ENCODE measurements at places on chromosomes 6 and 20.

- no peak for DNase-seq
These were observed 65.3 kb upstream of the MLN start for GRCh38 chr6:33869121-33869520.

- no peak for DNase-seq
These were observed 156.0 kb upstream of the MLN start for GRCh38 chr6:33959661-33960344.

DNA sequence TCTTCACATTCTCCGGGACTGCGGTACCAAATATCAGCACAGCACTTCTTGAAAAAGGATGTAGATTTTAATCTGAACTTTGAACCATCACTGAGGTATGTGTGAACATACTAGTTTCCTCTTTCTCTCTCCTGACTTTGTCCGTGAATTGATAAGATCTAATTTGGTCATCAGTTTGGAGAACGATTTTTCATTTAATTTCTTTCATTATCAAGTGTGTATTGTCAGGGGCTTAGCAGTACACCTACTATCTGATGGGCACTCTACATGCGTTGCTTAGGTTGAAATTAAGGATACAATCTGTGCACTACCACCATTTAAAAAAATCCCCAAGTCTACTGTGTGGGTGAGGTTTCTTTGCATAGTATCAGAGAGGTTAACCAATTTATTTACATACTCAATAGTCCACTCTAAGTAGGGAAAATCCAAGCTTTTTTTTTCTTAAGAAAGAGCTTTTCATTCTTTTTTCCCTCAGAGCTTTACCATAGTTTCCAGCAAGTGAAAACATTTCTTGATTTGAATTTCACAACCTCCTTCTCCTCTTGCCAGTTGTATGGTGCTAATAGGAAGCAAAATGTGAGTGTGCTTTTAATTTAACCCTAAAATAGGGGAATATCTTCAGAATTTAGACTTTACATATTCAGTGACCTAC is 105.4 kb upstream of the ESR1 start:
- no peak for DNase-seq

DNA sequence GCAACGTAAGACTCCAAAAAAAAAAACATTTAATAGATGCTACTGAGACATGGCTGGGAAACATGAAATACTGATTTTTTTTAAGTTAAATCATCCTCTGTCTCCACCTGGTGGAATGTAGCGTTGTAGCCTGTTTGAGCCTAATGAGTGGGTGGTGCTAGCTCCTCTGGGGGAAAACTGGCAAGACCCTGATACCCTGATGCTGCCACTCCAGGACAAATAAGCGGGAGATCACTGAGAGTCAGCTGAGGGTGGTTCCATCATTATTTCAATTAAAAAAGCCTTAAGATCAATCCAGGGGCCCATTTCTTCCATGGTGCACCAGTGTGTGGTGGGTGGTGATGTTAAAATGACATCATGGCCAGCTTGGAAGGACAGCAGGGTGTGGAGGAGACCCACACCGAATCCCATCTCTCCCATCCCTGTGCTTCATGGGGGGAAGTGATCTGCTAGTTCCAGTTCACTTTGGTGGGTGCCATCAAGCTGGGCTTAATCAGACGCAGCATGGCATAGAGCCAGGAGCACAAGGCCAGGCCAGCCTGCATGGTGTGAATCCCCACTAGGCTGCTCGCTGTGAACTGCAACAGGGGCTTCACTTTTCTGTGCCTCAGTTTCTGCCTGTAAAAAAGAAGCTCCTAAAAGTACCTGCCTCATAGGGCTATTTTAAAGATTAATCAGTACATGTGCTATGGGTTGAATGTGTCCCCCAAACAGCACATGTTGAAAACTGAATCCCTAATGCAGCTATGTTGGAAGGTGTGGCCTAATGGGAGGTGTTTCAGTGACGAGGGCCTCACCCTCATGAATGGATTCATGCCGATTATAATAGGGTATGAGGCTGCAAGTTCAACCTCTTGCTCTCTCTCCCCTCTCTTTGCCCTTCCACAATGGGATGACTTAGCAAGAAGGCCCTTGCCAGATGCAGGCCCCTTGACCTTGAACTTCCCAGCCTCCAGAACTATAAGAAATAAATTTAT is 13.0 kb upstream of the MRPS10 start:
- DNase-seq: no peak

GRCh38 chr6:43785904-43786303 is 15.9 kb downstream of the VEGFA start:
- DNase-seq: no peak

DNA sequence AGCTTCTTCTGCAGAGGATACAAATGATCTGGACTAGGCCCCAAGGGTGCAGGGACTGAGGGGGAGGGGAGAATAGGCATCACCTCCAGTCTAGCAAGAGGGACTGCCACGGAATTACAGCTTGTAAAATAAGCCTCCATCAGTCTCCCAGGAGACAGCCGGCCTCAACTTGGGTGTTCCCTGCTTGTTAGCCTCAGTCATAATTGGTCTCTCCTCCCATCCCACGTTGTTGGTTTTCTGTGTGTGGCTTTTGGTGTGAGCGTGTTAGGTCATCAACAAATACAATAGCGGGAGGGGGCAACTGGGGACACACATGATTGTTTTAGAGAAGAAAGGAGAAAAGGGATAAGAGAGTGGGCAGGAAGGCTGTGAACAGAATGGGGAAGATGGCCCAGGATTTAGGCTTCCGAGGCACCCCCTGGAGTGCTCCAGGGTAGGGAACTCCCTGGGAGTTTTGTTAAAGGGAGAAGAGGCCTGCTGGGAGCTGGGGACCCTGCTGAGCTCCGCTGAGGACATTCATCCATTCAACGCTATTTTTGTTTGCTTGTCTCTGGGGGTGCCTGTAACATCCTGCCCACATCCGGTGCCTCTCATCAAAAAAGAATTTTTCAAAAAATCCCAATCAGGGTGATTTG is 9.2 kb downstream of the FOXA2 start:
- no peak for DNase-seq

GRCh38 chr6:31712296-31712695 is 2.9 kb upstream of the LY6G6D start:
- DNase-seq: no peak

DNA sequence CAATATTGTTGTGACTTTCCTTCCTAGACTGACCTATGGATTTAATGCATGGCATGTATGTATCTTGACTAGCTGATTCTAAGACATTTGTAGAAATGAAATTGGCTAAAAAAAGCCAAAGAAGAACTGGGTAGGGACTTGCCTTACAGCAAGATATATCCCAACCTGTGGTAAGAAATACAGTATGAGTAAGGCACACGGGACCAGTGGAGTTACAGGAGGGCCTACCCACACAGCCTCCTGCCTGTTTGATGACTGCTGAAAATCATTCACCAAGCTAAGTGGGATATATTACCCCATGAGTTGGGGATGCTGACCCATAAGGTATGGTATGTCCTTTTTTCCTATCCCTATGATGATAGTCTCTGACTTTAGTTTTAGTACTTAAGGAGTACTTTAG is 112.2 kb downstream of the INSM1 start:
- DNase-seq: no peak

- no peak for DNase-seq
These were observed 5.5 kb downstream of the EDN1 start for GRCh38 chr6:12295558-12296254.

- peak; percentile 50 for DNase-seq
These were observed 199.6 kb downstream of the GMPR start for GRCh38 chr6:16437984-16438383.

DNA sequence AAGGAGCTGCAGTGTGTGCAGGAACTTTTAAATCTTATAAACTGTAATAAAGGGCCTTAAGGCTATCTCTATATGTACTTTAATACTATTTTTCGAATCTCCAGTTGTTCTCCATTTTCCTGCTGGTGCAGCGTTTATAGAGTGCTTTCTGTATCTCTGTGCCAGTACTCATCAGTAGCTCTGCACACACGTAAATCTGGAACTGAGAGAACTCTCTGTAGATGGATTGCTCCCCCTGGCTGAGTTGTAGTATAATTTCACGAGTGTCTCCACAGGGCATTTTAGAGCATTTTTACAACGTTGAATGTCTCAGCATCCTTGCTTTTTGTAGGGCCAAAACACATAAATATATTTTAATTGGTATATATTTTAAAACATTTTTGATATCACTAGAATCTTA is 256.5 kb downstream of the TRDN start:
- DNase-seq: no peak

DNA sequence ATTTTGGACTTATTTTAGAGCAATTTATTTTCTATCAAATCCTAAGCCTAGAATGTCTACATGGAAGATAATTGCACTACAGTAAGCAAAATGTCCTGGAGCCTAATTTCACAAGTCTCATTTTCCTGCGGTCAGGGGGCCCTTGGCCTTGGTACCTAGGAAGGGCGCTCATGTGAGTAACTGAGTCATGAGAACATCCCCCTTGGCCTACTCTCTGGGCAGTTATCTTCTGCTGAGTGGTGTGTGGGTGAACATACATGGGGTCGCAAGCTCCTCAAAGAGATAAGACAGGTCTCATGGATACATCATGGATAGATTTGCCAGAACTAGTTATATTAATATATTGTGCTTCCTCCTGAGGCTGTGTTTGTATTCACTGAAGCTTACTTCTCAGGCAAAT is 211.2 kb upstream of the MARCKS start:
- no peak for DNase-seq

GRCh38 chr20:37841389-37841788 is 61.5 kb upstream of the VSTM2L start:
- no peak for DNase-seq

DNA sequence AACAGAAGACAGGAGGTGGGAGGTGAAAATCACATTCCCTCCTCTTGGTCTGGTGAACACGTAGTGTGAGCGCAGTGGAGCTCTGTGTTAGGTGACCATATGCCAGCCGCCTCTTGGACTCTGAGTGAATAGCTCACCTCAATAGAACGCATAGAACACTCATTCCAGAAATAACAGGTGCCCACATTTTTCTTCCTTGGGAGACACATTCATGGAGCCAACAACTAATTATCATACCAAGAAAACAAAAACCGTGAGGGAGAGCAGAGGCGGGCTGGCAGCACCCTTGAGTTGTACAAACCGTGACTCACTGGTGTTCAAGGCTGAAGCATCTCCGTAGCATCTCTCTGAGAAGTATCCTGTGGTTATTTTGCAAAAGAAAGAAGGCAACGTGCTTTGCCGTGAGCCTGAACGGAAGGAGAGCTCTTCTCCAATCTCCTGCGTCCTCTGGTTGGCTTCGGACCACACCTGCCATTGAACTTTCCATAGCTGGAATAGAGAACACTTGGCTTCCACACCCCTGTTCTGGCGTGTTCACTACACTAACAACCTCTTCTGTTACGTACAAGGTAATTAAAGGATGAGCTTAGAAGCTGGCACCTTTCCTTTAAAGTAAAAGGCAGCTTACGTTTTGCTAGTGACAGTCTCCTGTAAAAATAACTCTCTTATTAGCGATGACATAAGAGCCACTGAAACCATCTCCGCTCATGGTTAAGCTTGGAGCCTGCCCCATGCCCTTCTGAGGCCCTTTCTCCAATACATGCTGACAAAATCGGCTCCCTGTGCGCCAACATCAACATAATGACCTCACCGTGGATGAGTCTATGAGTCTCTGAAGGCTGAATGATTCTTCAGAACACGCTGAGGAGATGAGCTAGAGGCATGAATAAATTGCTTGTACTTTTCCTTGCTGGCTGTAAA is 30.2 kb upstream of the SGK1 start:
- no peak for DNase-seq

DNA sequence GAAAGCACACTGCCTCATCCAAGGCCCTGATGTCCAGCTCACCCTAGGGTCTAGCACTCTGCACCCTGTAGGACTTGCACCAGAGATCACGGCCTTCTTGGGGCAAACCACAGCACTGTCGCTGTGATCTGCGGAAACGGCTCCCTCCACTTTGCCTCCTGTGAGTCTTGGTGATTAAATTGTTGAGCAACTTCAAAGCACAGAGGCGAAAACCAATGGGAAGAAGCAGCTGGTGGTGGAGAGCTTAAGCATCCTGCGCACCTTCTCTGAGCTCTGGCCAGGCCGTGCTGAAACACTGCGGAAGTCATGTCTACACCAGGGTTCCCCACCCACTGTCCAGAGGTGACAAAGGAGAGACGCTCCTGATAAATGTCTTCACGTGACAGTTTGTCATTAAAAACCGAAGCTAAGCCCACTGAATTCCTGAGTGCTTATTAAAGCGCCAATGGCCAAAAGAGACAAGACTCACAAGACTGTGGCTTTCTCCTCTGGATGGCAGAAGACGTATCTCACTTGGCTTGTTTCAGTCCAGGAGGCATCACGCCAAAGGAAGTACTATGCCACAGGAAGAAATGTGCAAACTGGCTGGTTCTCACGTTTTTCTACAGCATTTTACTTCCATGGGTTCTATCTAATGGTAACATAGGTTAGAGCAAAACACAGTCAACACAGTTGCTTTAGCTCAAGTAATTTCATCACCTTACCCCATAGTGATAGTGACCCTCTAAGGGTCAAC is 3.1 kb downstream of the RAMACL start:
- no peak for DNase-seq

DNA sequence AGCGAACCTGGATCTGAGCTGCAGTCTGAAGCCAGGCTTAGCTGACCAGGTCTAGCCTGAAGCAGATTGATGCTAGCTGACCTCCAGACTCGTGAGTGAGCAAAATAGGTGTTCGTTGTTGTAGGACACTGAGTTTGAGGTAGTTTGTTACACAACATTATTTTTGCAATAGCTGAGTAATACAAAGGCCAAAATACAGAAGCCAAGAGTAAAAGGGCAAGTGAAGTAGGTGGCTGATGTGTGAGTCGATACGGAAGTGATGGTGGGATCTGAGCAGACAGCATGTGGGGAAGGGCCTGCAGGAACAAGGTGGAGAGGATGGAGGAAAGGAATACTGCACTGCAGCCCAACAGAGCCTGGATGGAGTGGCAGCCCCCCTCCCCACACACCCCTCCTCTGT is 8.5 kb upstream of the SPATS1 start:
- no peak for DNase-seq

DNA sequence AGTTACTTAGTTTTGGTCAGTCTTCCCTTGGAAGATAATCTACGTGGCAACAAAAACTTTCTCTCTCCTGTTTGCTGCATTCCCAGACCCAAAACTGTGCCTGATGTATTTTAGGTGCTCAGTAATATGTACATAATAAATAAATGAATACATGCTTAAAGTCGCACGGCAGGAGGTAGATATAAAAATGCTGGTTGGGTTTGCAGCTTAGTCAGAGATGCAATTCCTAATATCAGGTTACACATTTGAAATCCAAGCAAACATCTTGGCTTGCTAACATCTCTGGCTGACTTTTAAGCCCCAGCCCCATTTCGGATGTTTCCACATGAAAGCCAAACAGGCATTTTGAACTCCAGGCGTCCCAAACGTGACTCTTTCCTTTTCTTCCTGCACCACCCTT is 91.0 kb downstream of the KCNQ5 start:
- no peak for DNase-seq

DNA sequence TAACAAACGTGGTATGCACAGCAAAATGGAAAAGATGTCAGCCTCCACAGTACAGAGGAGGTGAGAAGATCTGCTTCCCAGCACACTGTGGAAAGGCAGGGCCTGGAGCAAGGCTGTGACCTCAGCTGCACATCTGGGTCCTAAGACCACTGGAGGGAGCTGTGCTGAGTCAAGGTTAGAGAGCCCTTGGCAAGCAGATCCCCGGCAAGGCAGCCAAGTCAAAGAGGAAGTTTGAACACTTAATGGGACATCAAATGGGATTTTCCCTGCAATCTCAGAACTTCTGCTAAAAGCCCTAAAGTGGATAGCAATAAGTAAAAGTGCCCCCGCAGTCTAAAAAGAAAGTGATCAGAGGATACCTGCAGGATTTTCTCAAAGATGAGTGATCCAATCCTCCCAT is 39.5 kb downstream of the UNC5CL start:
- no peak for DNase-seq
